ENCODE measurements at places on chromosomes 7 and 10. TPM values are rescaled to one million over a fixed set of nuclear protein-coding genes. Genes with fewer than 3 reads are reported as not detected.

GIMAP8 gene
- total RNA-seq = not detected

BLNK gene
- not detected for total RNA-seq

CHAT gene
- not detected for total RNA-seq

AGBL3 gene
- 0.03 TPM for total RNA-seq

MMP21 gene
- not detected for total RNA-seq

PLEKHA8 gene
- 11.5 TPM for total RNA-seq

SLC16A9 gene
- 0.42 TPM for total RNA-seq

SUGCT gene
- 17.1 TPM for total RNA-seq

OR2A1 gene
- total RNA-seq = not detected

RNF148 gene
- not detected for total RNA-seq

LDB3 gene
- 1.1 TPM for total RNA-seq

STOX1 gene
- total RNA-seq = 1.6 TPM

AASS gene
- 18.7 TPM for total RNA-seq

FAM131B gene
- 0.41 TPM for total RNA-seq

GRID1 gene
- total RNA-seq = not detected

CYP3A7 gene
- total RNA-seq = not detected

AKR1C1 gene
- total RNA-seq = 0.81 TPM

NKX1-2 gene
- not detected for total RNA-seq

HDAC9 gene
- total RNA-seq = 63.3 TPM

MRLN gene
- total RNA-seq = not detected

All from SJSA1 (cell line).